ENCODE measurements at places on chromosomes 7 and 10.

DNA sequence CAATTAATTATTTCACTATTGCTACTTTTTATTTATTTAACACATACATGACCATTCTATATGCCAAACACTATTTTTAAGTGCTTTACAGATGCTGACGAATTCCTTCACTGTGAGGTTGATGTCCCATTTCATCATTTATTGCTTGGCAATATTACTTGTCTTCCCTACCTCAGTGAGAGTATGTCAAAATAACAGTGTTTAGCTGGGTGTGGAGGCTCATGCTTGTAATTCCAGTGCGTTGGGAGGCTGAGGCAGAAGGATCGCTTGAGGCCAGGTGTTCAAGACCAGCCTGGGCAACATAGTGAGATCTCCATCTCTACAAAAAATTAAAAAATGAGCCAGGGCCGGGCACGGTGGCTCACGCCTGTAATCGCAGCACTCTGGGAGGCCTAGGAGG lies 19.8 kb upstream of the MRC1 start:
- DNase-seq = no peak

DNA sequence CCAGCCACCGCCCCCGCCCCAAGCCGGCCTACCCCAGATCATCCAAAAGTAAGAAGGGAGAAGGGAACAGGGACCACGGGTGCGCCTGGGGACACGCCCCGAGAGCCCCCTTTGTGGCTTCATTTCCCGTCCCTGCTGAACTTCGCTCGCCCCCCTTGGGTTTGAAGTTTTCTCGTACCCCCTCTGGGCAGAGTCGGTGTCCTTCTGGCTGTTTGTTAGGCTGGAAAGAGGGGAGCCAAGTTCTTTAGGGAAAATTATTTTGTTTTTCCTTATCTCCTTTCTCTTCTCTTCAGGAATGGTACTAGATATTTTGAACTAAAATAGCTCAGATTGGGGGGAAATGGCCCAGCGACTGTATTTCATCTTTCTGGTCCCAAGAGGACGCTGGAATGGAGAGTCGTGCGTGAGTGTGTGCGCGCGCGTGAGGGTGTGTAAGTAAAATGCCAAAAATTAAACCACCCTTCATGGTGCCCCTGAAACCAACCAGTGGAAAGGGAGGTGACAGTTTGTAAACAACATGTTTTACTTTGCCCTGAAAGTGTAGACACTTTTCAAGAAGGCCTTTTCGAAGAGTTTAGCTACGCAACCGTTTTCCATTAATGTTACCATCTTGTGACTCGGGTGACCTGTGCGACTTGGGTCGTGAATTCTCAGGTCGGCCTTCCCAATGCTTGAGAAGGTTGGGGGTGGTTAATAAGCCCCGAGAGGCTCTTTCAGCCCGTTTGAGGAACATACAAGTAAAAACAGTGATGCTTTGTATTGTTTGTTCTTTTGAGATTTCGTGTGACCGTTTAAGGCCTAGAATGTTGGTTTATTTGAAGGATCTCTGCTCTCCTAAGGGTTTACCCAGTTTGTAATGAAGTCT lies 694 bp downstream of the RBM20 start:
- DNase-seq = no peak

GRCh38 chr7:151673216-151673615 lies 153.5 kb upstream of the RHEB start:
- DNase-seq = no peak

- no peak for DNase-seq
These were observed 2.6 kb upstream of the TMEM130 start for GRCh38 chr7:98872328-98872924.

- DNase-seq = peak; percentile 29
These were observed 18.7 kb downstream of the ZNF786 start for GRCh38 chr7:149071641-149072437.

- no peak for DNase-seq
These were observed 66.9 kb downstream of the EGFR start for GRCh38 chr7:55085511-55086412.

DNA sequence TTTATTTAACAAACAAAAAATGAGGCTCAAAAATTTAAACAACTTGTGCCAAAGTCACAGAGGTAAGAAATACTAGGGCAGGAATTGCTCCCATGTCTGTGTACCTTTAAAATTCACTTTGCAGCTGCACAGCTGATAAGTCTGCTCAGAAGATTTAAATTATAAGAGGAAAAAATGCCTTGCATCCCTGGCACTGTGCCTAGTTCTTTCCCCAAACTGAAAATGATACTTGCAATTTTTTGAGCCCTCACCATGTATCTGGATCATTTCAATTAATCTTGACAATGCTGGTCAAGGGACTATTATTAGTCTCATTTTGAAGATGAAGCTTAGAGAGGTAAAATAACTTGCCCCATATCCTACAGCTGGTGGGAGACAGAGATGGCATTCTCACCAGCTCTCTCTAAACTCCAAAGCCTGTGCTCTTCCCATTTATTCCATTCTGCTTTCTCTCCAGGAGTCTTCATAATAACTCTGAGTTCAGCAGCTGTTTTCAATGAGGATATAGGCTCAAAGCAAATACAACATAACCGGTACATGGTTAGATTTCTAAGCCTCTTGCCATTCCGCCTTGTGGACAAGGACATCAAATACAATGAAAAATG lies 350.5 kb upstream of the LRRTM3 start:
- no peak for DNase-seq

GRCh38 chr7:33677556-33677955 lies 227.8 kb upstream of the BMPER start:
- DNase-seq = peak; percentile 30

DNA sequence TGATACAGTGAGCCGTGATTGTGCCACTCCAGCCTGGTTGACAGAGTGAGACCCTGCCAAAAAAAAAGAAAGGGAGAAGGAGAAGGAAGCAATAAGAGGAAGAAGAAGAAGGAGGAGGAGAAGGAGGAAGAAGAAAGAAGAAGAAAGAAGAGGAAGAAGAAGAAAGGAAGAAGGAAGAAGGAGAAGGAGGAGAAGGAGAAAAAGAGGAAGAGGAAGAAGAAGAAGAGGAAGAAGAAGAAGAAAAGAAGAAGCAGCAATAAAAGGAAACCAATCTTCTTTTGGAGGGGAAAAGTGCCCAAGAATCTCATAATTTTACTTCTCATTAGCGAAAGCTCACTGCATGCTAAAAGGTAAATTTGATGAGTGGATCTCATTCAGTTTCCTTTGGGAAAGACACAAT lies 85.7 kb upstream of the GLCCI1 start:
- no peak for DNase-seq

GRCh38 chr10:129883029-129883428 lies 81.0 kb downstream of the EBF3 start:
- DNase-seq = no peak

DNA sequence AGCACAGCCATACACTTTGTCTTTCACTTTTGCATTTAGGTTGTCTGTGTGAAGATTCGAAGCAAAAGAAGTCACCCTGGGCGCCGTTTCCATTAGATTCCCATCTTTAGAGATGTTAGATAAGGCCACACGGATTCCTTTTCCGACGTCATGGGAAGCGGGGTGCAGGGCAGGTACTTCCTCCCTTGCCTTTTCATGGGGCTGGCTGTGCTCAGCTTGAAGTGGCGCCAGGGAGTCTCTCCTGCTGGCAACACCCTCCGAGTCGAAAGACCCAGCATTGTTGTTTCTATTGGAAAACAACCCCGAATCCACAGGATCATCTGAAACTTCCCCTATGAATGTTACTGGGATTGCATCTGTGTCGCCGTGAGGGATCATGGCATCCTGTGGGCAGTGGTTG lies 246.4 kb upstream of the GRB10 start:
- DNase-seq = no peak

GRCh38 chr7:881441-882234 lies 5.3 kb downstream of the GET4 start:
- DNase-seq = no peak

DNA sequence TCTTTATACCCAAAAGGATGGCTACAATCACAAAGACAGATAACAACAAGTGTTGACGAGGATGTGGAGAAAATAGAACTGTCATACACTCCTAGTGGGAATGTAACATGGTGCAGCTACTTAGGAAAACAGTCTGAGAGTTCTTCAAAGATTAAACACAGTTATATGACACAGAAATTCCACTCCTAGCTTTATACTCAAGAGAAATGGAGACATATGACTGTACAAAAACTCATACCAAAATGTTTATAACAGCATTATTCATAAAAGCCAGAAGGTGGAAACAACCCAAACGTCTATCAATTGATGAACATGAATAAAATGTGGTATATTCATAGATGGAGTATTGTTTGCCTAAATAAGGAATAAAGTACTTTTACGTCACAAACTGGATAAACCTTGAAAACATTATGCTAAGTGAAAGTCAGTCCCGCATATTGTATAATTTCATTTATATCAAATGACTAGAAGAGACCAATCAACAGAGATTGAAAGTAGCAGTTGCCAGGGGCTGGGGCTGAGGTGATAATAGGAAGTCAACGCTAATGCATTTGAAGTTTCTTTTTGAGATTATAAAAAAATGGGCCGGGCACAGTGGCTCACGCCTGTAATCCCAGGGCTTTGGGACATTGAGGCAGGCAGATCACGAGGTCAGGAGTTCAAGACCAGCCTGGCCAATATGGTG lies 61.6 kb upstream of the SRPK2 start:
- no peak for DNase-seq

GRCh38 chr7:132578050-132578370 lies 1.7 kb upstream of the PLXNA4 start:
- DNase-seq = no peak

GRCh38 chr7:21076054-21076453 lies 289.4 kb upstream of the SP8 start:
- no peak for DNase-seq

- DNase-seq = no peak
These were observed 24.9 kb upstream of the FAM3C start for GRCh38 chr7:121420976-121421375.

DNA sequence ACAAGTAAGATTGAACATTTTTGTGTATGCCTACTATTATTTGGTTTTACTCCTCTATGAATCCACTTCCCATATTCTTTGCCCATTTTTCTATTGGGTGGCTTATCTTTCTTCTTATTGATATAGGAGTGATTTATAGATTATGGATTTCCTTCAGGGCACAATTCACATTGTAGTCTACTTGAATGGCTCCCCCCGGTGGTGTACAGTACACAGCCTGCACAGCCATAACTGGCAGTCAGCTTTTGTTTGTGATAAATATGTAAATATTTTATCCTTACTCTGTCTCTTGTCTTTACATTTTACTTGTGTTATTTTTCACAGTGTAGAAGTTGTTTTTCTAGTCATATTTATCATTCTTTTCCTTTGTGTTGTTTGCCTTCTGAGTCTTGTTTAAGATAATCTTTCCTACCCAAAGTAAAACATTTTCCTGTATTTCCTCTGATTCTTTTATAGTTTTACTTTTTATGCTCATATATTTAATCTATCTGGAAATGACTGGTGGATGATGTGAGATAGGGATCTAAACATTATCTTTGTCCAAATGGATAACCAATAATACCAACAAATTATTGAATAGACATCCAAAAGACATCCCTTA lies 23.9 kb upstream of the CALD1 start:
- peak; percentile 59 for DNase-seq

- DNase-seq = no peak
These were observed 3.0 kb downstream of the NOD1 start for GRCh38 chr7:30475580-30475979.

- DNase-seq = no peak
These were observed 2.9 kb downstream of the RBP4 start for GRCh38 chr10:93598157-93598556.

- peak; percentile 53 for DNase-seq
These were observed 4.1 kb downstream of the CALU start for GRCh38 chr7:128743112-128743772.

DNA sequence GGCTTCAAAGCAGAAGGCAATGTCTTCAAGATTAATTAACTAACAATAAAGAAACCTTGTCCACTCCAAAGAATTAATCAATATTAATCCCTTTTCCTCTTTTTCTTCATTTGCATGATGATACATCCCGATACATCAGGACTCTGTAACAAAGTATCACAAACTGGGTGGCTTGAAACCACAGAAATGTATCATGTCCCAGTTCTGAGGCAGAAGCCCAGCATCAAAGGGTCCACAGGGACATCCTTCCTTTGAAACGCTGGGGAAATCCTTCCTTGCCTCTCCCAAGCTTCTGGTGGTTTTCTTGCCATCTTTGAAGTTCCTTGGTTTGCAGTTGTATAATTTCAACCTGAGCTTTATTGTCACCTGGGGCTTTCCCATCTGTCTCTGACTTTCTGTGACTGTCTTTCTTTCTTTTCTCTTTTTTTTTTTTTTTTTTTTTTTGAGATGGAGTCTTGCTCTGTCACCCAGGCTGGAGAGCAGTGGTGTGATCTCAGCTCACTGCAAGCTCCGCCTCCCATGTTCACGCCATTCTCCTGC lies 210.2 kb upstream of the ADARB2 start:
- no peak for DNase-seq

DNA sequence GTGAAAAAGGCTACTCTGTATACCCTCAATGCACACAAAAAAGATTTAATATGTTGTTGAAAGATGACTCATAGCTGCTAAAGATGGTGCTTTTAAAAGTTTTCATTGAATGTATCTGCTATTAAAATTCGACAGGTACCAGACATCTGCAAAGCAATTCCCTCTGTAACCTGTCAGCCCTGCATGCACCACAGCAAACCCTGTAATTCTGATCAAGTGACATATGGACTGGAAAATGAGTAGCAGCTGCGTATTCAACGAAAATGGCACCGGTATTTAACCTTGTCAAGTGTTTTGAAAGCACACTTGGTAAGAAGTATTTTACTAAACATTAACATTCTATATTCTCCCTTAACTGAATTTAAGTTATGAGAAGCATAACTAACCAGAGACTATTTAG lies 58.2 kb upstream of the PTPRN2 start:
- DNase-seq = no peak
